ENCODE measurements at places on chromosomes 3 and 15.

DNA sequence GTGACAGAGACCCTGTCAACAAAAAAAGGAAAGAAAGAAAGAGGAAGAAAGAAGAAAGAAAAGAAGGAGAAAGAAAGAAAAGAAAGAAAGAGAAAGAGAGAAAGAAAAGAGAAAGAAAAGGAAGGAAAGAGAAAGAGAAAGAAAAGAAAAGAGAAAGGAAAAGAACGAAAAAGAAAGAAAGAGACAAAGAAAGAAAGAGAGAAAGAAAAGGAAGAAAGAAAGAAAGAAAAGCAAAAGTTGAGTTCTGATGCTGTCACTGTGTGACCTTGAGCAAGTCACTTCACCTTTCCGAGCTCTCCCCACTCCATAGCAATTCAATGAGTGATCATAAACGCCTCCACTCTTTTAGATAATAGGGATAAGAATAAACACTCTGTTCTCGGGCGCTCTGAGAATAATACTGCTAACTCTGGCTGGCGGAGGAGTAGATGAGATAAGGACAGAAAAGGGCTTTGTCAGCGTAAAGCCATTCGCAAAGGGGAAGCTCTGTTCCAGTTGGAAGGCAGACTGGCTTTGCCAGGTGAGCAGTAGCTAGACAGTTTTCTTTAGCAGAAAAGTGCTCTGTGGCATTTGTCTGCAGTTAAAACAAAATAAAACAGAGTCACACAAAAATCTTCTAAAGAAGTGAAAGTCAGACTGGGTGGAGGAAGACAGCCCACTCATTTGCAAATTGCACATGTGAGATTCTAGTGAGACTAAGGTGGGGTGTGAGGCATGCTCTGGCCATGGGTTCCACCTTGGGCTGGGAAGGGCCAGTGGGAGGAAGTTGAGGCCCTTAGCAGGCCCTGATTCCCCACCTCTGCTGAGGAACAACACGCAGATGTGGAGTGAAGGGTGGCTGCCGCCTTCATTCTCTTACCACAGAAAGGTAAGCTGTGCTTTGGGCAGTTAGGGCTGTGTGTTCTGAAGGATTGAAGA is 9.6 kb upstream of the FLNB start:
- no peak for DNase-seq

GRCh38 chr3:4797201-4797705 is 182.0 kb upstream of the BHLHE40 start:
- DNase-seq: no peak

GRCh38 chr15:43189296-43189695 is 4.1 kb downstream of the CCNDBP1 start:
- DNase-seq: no peak

DNA sequence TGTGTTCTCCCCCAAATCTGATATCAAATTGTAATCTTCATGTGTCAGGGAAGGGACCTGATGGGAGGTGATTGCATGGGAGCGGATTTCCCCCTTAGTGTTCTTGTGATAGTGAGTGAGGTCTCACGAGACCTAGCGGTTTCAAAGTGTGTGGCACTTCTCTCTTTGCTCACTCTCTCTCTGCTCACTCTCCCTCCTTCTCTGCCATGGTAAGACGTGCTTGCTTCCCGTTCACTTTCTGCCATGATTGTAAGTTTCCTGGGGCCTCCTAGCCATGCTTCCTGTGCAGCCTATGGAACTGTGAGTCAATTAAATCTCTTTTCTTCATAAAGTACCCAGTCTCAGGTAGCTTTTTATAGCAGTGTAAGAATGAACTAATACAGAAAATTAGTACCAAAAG is 30.6 kb upstream of the OR5H6 start:
- no peak for DNase-seq

DNA sequence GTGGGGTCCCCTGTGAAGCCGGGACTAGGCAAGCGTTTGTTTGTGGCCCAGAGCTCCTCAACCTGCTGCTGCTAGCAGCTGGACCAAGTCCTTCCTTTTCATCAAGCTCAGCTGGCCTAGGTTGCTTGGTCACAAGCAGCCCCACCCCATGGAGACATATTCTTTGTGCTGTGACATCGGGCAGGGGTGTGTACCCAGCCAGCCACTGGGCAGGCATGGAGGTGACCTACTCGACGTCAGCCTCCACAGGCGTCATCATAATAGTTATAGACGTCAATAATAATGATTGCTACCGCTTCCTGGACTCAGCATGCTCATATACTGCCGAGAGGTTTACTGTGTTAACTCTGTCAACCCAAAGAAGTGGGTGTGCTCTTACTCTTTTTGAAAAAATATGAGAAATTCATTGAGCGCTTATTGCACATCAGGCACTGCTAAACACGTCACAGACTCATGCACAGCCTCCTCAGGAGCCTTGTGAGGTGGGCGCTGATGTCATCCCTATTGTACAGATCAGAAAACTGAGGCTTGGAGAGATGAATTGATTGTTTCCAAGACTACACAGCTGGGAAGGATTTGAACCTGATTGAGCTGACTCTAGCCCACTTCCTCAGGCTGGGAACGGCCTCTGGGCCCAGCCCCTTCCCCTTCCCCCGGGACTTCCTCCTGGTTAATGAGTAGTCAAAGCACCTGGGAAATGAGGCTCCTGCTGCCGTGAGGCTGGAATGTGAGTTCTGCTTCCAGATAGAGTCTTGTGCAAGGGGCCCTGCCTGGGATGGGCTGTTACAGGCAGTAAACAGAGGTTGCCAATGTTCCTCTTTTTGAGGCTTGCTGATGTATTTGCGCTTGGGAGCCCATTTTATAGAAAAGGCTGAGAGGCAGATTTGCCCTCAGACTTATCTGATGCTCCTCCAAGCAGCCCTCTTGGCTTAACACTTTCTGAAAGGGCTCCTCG is 16.2 kb downstream of the SLC6A6 start:
- peak; percentile 94 for DNase-seq

GRCh38 chr3:103810167-103810566 is 1375.4 kb downstream of the ZPLD1 start:
- DNase-seq: no peak

DNA sequence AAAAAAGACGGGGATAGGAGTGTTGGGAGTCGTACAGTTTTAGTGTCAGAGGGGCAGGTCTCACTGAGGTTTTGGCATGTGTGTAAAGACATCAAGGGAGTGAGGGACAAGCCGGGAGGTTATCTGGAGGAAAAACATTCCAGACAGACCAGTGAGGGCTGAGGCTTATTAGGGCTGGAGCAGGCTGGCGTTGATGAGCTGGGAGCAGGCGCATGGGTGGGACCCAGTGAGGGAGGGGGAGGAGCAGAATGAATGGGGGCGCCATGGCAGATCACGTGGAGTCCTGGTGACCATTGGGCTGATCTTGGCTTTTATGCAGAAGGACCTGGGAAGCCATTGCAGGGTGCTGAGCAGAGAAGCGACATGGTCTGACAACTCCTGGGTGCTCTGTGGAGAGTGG is 180.2 kb downstream of the SLCO3A1 start:
- DNase-seq: no peak

- no peak for DNase-seq
Observed at GRCh38 chr15:61660579-61660978, 399.7 kb downstream of the VPS13C start.

GRCh38 chr3:16388850-16389441 is 123.9 kb downstream of the OXNAD1 start:
- DNase-seq: no peak

DNA sequence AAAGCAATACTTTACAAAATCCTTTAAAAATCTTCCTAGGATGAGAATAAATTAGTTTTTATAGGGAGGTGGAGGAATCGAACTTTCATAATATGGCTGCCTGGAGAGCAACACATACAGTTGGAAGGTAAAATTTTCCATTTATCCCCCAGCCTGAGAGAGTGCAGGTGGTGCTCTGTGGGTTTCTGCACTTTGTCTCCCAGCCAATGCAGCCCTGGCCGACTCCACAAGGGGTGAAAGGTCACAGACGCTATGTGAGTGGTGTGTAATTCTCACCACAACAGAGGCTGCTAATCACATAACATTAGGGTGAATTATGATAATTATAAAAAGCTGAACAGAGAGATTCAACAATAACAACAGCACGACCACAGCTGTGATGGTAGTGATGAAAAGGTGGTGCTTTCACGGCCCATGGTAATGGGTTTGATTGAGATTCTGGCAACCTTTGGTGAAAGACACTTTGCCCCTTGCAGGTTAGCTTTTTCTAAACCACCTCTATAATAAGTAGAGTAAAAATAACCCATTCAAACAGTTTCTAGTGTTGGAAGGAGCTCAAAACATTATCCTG is 30.1 kb upstream of the NANOGP8 start:
- DNase-seq: no peak

GRCh38 chr3:129965937-129966336 is 8.6 kb upstream of the TRH start:
- no peak for DNase-seq

- no peak for DNase-seq
Observed at GRCh38 chr3:31695280-31696008, 162.7 kb downstream of the STT3B start.

GRCh38 chr3:127159543-127159942 is 33.4 kb upstream of the PRR23E start:
- no peak for DNase-seq

DNA sequence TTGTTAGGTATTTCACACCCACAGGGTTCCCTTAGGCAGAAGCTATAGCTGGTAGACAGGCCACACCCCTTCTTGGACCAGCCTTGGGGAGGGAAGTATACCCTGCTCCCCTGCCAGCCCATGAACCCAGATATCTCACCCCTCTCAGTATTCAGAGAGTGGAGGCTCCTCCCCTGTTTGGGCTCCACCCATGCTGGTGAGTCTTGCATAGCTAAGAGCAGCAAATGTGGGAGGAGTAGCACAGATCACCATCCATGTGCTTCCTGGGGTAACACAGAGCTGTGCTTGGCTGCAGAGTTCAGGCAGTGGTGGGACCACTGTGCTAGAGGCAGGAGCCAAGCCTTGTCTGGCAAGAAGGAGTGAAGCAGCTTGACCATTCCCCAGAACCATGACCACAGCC is 427.2 kb downstream of the ZIC1 start:
- no peak for DNase-seq

GRCh38 chr3:6250167-6250566 is 610.7 kb upstream of the GRM7 start:
- no peak for DNase-seq

GRCh38 chr3:17846466-17846865 is 104.0 kb upstream of the TBC1D5 start:
- DNase-seq: no peak

DNA sequence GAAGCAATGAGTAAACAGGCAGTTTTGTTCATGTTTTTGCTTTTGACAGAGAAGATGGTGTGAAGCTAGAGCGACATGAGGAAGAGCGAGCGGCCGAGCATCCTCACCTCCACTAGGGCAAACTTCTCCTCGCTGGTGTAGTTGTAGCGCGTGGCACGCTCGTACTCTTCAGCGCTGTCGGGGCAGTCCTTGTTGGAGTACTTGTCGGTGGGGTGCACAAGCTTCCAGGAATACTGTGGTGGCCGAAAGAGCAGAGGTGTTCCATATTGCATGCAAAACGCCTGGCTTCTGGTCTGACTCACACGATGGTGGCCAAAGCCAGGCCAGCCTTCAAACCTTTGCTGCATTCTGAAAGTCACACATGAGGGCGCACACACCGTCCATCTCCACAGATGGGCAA is 54.3 kb downstream of the CYFIP1 start:
- DNase-seq: no peak

DNA sequence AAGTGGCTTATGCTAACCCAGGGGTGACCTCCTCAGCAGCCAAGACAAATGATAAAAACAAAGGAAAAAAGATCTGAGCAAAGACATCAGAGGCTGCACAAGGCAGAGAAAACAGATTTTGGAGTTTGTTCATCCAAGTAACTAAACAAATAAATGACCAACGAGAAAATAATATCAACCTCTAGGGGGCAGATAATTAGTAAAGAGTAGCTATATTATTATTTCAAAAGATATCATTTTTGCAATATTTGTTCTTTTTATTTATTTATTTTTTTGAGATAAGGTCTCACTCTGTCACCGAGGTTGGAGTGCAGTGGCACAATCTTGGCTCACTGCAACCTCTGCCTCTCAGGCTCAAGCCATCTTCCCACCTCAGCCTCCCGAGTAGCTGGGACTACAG is 101.8 kb downstream of the PCCB start:
- DNase-seq: no peak

- no peak for DNase-seq
Observed at GRCh38 chr3:69226071-69226470, 103.7 kb upstream of the LMOD3 start.

- DNase-seq: no peak
Observed at GRCh38 chr15:74420193-74420905, 13.4 kb downstream of the SEMA7A start.

DNA sequence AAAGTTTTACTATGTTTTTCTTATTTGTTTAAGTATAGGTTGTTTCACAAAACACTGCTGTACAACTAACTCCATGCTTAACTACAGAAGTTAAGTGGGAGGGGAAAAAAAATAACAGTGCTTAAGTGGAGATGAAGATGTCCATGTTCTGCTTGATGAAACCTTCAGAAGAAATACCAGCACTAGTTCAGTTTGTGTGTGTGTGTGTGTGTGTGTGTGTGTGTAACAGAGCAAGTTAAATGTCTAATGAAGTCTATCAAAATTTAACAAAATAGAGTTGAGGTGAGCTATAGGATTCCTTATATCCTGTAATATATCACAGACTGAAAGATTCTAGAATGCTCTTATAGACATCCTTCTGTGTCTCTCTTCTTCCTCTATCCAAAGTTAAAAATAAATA is 44.1 kb upstream of the CBLB start:
- no peak for DNase-seq

DNA sequence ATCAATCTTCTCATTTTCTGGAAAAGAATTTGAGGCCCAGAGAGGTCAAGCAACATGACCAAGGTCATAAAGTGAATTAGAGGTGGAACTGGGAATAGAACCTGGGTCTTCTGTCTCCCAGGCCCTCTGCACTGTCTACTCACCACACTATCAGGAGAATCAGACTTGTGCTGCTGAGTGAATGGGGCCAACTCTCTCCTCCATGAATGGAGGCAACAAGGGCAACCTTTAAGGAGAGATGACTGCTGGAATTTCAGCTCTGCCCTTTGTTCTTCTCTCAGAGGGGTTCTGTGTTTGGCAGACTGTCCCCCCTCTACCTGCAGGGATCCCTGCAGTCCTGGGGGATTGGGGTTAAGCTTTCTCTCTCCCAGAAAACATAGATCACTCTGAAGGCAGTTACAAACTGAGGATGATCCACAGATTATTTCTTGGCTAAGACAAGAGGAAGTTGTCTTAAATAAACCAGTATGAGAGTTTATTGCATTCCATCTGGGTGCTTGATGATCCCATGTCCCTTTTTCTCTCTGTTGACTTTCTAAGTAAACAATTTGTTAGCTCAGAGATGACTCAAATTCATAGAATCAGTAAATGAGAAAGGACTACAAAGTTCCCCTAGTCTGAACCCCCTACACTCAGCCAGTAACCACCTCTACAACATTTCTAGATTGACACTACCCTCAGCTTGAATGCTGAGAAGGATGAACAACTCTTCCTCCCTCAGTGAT is 99.0 kb upstream of the LIPC start:
- DNase-seq: peak; percentile 47

DNA sequence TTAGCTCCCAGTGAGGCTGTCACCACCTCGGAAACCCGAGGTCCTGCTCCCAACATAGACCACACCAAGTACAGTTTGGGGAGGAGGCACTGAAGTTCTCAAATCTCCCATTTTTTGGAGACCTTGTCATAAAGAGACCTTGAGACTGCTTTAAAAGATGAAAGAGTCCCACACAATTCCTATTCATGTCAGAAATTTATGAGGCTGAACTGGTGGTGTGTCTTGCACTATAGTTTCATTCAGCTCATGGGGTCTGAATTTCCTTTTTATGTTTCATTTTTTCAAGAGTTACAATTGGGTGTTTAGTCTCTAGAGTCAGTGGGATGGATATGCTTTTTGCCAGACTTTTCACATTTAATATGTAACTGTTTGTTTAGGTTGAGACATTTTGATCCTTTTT is 318.1 kb upstream of the LRRFIP2 start:
- no peak for DNase-seq

Data from CD14-positive monocyte (primary cell).